ENCODE measurements at places on chromosomes 5 and 9.

DNA sequence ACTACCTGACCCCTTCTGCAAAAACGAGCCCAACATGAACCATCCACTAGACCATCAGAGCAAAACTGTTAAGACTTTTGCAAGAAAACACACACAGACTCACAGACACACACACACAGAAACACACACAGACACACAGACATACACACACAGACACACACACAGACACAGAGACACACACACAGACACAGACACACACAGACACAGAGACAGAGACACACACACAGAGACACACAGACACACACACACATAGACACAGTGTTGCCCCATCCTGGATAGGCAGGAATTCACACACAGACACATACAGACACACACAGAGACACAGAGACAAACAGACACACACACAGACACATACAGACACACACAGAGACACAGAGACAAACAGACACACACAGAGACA, 52.5 kb downstream of the NACC2 start:
- no peak for DNase-seq

DNA sequence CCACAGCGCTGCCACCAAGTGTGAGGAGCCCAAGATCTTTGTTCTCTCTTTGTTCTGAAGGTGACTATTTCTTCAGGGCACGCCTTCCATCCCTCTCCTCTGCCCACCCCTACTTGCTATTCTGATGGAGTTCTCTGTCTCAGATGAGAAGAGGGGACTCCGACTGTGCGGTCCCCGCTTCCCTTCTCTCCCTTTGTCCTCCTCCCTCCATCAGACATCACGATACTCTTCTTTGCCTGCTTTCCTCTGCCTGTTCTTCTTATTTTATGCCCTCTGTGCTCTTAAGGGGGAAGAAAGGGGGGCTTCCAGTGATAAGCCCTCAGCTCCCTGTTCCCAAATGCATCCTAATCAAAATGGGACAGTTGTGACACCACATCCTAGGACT, 307.8 kb downstream of the RAB3C start:
- DNase-seq, result no peak

DNA sequence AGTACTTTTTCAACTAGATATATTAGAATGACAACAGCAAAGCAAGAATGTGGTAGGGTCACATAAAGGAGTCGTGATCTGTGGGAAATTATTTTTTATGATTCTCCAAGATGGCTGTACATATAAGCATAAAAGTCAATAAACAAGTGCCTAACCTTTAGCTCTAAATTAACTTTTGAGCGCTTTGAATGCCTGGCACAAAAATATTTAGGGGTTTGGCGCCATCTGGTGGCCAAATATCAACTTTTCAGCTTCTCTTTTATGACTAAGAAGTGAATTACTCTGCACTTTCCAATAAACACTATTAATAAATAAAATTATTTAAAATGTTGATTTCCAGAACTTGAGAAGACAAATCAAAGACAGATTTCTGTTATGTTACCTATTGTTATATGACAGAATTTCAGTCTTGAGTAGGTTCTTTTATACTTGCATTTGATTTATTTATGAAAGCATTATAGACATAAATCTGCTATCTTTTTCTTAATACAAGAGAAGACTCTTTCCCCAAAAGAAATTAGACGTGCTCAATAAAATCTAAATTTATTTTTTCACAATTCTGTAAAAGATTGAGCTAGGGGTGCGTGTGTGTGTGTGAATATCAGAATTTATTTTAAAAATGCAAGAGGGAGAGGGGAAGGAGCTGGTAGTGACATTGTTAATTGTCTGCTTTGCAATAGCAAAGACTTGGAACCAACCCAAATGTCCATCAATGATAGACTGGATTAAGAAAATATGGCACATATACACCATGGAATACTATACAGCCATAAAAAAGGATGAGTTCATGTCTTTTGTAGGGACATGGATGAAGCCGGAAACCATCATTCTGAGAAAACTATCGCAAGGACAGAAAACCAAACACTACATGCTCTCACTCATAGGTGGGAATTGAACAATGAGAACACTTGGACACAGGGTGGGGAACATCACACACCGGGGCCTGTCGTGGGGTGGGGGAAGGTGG, 36.7 kb upstream of the ARRDC3 start:
- peak; percentile 38 for DNase-seq

DNA sequence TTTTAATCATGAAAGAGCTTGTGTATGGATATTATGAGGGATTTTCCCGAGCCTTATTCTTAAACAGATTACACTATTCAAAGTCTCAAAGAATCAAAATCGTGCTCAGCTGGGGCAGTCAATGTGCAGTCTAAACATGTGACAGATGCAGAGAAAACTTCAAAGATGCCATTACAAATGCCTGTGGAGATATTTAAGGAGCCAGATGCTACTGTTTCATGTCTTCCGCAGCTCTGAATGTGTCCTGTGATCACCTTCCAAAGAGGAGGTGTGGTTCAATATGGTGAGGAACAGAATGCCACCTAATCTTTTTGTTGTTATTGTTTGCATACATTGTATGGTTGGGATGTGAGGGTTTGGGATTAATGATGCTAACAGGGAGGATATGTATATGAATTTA, 593.3 kb upstream of the ARRDC3 start:
- DNase-seq, result no peak

- no peak for DNase-seq
These were observed 1.0 kb upstream of the EFNA5 start for GRCh38 chr5:107671742-107672210.

- no peak for DNase-seq
These were observed 139.6 kb downstream of the SCAMP1 start for GRCh38 chr5:78500028-78500427.

- peak; percentile 24 for DNase-seq
These were observed 136.4 kb upstream of the TAS2R1 start for GRCh38 chr5:9766581-9766980.

DNA sequence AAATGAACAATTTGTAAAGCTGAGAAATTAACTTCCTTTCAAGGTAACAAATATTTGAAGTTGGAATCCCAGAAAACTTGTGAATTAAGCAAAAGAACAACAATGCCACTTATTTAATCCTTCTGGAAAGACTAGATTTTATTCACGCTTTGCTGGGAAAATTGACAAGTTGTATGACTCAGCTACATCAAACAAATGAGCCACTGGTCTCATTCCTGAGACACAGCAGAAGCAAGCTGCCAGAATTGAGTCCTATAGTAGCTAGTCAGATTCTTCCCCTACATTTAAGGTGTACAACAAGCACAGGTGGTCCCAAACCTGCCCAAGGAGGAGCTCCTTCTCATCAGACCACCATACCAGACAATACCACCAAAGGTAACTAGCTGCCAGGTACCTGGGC, 280.7 kb downstream of the SPOCK1 start:
- DNase-seq, result no peak

GRCh38 chr5:93191035-93191817, 389.8 kb downstream of the NR2F1-AS1 start:
- no peak for DNase-seq

DNA sequence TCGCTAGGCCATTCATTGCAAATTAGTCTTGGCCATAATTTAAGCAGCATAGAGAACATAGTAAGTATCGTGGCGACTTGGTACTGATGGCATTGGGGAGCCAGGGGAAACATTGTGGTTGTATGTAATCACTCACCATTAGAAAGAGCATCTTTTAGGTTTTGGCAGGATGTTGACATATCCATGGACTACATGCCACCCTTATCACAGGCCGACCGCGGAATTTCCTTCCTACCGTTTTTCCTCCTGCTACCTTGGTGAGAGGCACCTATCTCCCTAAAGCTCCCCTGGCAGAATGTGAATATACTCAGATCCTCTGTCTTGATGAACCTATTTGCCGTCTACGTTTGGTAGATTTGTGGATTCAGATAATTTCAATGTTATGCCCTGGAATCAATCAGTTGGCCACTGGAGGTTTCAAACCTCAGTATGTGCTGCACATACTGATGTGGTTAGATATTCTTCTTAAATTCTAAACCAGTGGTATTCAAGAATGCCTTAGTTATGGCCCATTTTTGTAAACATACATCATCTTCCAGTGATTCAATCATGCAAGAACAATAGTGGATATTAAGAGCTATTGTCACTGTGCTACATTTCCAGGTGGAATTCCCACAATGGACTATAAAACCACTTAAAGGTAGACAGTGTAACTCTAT, 271.0 kb upstream of the HAPLN1 start:
- no peak for DNase-seq

- no peak for DNase-seq
These were observed 119.7 kb upstream of the SPATA31C2 start for GRCh38 chr9:88258024-88258423.
